ENCODE measurements at places on chromosomes 5 and 9.

DNA sequence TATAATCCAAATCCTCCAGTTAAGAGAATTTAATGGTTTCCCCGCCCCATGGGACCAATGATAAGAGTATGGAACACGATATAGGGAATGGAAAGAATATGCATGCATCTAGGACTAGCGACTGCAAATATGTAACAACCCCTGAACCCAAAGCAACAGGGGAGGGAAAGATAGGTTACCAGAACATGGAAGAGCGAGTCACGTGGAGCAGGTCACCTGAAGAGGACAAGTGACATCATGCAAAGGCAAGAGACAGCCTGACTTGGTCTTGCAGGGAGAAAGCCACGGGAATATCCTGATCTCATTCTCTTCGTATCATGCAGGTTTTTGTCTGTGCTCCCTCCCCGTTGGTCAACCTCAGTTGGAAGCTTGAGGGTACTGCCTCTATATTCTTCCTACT, 4.7 kb upstream of the UHRF2 start:
- DNase-seq: no peak

GRCh38 chr5:61802456-61802855, 470.4 kb downstream of the ZSWIM6 start:
- DNase-seq: no peak

- no peak for DNase-seq
These were observed 314.4 kb upstream of the MSX2 start for GRCh38 chr5:174409971-174410370.

DNA sequence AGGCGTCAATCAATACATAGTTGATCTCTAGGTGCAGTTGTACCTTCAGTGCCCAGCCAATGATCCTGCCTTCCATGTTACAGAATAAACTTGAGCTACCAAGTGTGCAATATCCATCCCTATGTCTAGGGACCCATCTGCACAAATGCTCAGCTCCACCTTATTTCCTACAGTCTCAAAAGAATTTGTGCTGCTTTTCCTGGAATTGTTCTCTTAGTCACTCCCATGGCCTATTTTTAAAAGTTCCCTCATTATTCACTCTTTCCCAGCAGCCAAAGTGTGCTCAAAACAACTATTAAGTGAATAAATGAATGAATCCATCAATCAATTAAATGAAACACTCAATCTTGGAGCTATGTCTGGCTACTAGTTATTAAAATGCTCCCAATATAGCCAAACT, 14.7 kb downstream of the LIX1 start:
- no peak for DNase-seq

DNA sequence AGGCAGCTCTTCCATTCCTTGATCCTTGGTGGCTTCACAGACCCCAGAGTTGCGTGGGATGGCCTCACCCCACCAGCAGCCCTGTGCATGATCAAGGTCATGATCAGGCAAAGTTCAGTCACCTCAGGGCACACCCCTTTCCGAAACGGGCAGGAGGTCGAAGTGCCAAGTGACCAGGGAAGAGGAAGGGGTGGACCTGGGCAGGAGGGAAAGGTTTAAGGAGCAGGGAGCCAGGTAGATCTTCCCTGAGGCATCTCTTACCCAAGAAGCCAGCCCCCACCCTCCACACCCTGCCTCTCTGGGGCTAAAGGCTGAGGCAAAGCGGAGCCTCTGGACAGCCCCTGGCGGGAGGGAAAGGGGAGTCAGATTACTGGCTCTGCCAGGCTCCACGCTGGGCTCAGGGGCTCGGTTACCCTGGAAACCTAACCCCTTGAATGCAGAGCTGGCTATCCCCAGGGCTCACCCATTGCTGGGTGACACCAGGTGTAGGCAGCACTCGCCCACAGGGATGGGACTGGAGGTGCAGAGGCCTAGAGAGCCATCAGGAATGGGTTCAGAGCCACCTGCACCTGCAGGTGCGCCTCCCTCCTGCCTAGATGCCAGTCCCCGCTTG, 3.6 kb downstream of the MGAT4B start:
- no peak for DNase-seq

GRCh38 chr9:124390794-124391658, 24.2 kb downstream of the PSMB7 start:
- no peak for DNase-seq

GRCh38 chr5:9283021-9283420, 262.9 kb downstream of the SEMA5A start:
- DNase-seq: no peak

DNA sequence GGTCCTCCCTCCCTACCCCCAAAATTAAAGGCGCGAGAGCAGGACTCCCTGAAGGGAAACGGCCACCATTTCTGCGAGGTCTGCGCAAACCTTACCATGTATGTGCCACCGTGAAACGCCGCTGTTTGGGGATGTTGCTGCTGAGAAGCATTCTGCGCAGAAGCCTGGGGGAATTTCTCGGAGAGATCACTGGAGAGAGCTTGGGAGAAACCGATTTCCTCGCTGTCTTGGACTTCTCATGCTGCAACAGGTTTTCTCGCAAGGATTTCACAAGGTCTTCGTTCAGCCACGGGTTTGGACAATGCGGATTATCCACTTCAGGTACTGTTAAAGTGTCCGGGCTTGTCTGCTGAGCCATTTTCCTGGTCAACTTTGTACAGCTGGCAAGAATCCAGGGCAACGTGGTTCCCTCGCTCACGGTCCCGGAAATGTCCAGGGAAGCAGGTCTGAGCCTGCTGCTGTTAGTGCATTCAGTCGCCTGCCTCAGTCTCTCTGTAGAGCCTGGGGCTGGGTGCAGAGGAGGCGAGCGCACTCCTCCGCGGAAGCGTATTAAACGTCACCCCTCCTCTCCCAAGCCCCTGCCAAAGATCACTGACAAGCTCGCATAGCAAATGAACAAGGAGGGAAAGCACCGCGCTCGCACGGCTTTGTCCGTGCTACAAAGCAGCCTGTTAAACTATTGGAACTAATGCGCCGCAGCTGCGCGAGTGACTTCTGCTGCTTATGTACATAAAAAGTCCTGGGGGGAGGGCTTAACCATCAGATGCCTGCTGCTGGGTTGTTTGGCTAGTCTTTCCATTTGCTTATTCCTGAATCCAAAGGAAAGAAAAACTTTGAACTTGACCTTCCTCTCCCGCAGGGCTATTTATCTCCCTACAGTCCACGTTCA, 125.1 kb downstream of the PDE4D start:
- DNase-seq: no peak

DNA sequence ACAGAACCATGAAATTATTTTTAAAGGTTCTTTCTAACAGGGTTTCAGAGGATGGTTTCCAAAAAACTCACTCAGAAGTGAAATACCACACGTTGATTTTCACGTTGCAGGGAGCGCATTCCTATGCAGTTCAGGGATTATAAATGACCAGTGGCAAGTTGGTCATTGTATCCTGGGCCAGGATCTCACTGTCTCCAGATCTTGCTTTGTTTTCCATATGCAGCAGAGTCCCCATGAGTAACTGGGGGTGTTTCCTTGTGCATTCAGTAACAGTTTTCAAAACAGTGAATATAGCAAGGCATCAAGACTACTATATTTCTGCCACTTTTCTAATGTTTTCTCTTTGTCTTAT, 1064.9 kb upstream of the DMAC1 start:
- DNase-seq: no peak

DNA sequence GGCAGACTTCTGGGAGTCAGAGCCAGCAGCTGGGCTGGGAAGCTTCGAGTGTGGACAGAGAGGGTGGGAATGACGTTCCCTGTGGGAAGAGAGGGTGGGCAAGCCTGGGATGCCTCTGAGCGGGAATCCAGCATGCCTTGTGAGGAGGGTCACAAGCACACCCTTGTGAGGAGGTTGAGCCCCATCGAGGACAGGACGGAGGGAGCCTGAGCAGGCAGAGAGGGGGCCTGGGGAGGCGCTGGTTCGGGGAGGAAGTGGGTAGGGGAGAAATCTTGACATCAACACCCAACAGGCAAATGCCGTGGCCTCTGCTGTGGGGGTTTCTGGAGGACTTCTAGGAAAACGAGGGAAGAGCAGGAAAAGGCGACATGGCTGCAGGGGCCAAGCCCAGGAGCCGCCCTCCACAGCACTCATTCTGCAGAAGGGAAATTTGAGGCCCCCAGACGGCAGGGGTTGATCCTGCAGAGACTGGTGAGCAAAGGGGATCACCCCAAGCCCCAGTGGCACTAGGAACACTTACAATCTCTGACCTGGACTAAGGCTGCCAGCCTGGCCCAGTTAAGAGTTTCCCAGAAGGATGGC, 1.1 kb upstream of the IL13 start:
- no peak for DNase-seq

DNA sequence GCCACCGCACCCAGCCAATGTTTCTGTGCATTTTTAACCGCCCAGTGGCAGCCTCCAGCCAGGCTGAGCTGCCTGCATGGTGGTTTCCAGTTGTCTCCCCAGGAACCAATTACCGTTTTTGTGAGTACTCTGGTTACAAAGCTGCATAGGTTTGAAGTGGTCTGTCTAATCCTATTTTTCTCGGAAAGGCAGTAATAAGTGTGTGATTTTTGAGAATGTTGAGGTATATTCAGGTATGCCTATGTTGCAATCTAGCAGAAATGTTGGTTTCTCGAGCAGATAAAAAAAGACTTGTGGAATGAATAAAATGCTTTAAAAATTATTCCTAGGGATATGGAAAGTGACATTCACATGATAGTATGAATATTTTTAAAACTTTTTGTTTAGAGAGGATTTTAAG, 41.5 kb upstream of the ANKH start:
- no peak for DNase-seq

DNA sequence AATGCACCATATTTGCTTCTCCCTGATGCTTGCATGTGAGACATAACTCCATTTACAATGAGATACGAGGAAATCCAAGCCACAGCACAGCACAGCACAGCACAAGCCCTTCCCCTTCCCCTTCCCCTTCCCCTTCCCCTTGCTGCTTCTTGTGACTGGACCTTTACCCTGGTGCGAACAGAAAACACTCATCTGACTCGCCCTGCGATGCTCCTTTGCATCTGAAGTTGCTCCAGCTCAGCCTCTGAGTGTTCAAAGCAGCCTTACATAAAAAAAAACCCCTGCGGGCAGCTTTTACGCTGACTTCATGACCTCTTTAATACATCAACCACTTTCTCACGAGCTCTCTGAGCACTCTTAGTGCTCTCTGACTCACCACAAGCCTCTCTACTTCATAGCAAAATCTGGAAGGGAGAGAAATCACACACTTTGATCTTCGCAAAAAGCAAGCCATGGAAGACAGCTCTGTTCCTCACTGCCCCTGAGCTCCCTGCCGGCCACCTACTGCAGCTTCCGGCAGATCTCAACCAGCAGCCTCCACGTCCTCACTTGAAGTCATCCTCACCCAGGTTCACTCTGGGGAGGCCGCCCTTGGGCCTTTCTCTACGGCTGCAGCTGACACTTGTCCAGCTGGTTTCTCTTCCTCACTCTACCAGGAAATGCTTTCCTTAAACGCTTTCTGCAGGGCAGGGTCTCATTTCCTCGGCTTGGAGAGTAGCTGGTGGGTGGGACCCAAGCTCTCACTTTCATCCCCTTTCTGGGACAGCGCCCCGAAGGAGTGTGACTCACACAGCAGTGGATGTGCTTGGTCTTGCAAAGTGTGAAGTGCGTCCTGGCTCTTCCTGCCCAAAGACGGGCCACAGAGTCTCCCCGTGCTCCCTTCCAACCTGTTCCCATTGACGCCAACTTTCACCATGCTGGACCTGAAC, 5.3 kb downstream of the SLC34A1 start:
- DNase-seq: peak; percentile 44

DNA sequence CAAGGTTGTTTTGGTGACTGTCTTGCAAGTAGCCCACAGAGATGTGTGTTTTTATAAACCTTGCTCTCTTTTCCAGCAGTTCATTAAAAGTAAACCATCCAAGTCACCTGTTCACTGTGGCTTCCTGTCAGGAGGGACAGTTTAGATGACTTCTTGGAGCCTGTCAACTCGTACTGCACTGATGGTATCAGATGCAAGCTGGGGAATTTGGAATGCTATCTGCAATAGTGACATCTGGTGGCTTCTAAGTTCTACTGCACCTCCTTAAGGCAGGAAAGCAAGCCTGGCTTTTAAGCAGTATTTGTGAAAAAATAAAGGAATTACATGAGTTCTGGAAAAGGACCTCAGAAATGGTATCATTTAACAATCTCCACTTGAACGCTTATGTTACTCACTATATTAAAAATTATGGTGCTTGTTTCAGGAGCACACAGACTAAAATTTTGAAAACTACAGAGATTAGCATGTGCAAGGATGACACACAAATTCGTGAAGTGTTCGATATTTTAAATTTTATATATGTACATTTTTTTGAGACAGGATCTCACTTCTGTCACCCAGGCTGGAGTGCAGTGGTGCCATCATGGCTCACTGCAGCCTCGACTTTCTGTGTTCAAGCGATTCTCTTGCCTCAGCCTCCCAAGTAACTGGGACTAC, 164.0 kb downstream of the TTC39B start:
- DNase-seq: no peak

GRCh38 chr9:107949061-107949460, 459.5 kb upstream of the KLF4 start:
- no peak for DNase-seq

DNA sequence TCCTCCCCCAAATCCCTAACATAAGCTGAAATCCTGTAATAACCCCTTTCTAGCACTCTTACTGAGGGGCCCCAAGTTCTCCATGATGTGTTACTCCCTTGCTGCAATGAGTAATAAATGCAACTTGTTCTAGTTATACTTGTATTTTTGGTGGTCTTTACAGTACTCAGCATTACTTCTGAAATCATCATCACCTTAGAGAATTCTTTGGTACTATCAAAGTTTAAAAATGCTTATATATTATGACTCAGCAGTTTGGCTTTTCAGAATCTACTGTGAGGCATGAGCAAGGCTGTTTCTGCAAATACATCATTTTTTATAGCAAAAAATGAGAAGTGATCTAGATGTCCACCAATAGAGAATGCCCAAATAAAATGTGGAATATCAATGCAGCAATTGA, 20.7 kb upstream of the ROPN1L start:
- DNase-seq: no peak

- no peak for DNase-seq
These were observed 8.8 kb downstream of the PRXL2C start for GRCh38 chr9:96646081-96646991.

DNA sequence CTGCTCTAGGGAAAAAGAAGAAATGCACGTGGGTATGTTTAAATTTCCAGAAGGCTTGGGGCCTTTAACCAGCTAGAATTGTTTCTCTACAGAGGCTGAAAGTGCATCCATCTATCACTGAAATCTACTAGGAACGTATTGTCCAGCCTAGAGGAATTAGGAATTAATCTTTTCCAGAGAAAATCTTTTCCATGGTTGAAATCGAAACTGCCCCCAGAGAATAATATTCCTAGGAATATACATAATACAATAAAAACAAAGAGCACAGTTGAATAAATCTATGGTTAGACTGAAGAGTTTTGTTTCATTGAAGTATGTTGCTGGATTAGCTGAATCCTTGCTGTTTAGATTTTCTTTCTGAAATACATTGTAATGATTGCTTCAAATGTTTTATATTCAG, 378.5 kb downstream of the PLK2 start:
- no peak for DNase-seq
